ENCODE measurements at places on chromosomes 13 and 19.

DNA sequence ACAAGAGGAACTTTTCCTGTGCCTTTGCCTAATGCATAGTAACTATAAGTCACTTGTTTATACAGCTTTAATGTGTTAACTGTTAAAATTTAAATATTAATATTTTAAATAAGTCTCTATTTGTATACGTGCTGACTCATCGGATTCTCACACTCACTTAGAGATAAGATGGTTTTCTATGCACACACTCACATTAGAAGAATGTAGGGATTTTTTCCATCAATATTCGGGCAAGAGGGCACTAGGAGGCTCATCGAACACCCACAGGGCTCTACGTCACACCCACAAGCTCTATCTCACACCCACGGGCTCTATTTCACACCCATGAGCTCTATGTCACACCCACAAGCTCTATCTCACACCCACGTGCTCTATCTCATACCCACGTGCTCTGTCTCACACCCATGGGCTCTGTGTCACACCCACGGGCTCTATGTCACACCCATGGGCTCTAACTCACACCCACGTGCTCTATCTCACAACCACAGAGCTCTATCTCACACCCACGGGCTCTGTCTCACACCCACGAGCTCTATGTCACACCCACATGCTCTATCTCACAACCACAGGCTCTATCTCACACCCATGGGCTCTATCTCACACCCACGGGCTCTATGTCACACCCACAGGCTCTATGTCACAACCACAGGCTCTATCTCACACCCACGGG, 73.4 kb downstream of the COL4A2 start:
- no peak for DNase-seq

GRCh38 chr13:106110241-106110855, 425.1 kb downstream of the EFNB2 start:
- DNase-seq: no peak

- DNase-seq: no peak
Observed at GRCh38 chr13:49893591-49893990, 42.5 kb downstream of the SPRYD7 start.

GRCh38 chr19:52535771-52536447, 8.4 kb downstream of the ZNF808 start:
- DNase-seq: peak; percentile 81

- DNase-seq: no peak
Observed at GRCh38 chr19:4016486-4016885, 8.9 kb downstream of the PIAS4 start.
